ENCODE measurements at places on chromosomes 7 and 10. TPM values are rescaled to one million over a fixed set of nuclear protein-coding genes. Genes with fewer than 3 reads are reported as not detected.

The TRIL gene
- 9.4 TPM for total RNA-seq

The LIPK gene
- not detected for total RNA-seq

The SFTPA2 gene
- total RNA-seq = not detected

The LRRC17 gene
- total RNA-seq = 2.9 TPM

The SUN3 gene
- not detected for total RNA-seq

The MRLN gene
- not detected for total RNA-seq

The GDF10 gene
- total RNA-seq = 32.0 TPM

The NME8 gene
- not detected for total RNA-seq

The CYP17A1 gene
- not detected for total RNA-seq

The IKZF1 gene
- total RNA-seq = 17.7 TPM

The NUTM2D gene
- total RNA-seq = 2.5 TPM

The OR6B1 gene
- total RNA-seq = not detected

The GRM3 gene
- not detected for total RNA-seq

The CTBP2 gene
- 73.1 TPM for total RNA-seq

The MYH16 gene
- not detected for total RNA-seq

Data from esophagus muscularis mucosa (tissue), 4 donors.